ENCODE measurements at places on chromosomes 6 and 20.
A peak's percentile ranks its signal among the peaks of the same experiment; 100 is the strongest.

GRCh38 chr20:23381876-23382275 is 19.9 kb downstream of the GZF1 start:
- no peak for DNase-seq

DNA sequence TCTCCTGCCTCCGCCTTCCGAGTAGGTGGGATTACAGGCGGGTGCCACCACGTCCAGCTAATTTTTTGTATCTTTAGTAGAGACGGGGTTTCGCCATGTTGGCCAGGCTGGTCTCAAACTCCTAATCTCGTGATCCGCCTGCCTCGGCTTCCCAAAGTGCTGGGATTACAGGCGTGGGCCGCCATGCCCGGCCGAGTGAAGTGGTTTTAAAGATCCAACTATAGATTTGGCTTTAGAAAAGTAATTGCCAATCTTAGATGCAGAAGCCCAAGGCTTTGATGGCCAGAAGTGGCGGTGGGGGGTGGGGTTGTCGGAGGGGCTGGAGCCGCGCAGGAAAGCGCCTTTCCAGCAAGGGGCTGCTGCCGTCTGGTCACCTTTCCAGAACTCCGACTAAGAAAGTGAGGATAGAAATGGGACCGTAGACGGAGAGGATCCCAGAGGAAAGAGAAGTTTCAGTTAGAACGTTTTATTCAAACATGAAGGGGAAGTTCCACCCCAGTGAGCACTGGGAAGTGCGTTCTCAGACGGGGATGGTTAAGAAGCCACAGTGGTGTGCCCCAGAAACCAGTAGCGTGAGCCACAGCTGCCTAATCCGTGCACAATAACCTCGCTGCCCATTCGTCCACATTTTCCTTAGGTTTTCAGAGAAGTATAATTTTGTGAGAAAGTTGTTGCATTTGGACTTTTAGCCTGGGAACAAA is 69.7 kb downstream of the DLL1 start:
- no peak for DNase-seq

DNA sequence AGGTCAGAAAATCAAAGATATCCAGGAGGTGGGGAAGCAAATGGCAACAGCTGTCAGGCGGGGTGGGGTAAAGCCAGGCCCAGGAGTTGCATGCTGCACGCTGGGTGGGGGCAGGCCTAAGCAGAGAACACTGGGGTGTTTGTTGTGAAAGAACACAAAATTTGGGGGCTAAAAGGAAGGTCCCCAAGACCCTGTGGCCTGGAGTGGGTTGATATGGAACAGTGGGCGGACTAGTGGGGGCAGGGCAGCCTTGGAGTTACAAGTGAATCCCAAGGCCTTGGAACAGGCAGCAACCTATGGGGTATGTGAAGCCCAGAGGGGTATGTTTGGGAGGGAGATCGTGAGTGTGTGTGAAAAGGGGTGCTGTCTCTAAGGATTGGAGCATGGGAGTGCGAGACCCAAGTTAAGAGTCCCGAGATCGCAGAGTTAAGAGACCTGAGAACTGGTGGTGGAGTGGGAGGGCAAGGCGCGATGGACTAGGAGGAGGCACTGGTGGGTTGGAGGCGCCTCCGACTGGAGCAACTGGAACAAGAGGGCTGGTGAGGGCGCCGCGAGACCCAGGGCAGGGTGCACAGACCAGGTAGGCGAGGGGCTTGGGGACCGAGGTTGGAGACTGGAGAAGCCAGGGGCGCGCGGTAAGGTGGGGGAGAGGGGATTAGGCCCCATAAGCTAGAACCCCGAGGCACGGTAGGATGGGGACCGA is 658 bp downstream of the CUL7 start:
- peak; percentile 10 for DNase-seq

DNA sequence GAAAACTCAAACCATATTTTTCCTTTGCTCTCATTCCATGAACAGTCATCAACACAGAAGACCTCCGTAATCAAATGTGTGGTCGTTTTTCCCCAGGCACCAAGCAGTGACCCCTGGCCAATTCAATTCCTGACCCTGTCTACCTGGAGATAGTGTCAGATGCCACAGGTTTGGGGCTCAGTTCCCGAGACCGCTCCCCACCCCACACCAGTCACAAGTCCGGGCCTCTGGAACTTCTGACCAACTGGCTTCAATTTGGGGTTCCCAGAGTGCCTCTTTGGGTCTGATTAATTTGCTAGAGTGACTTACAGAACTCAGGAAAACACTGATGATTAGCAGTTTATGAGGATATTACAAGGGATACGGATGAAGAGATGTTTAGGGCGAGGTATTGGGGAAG is 6.0 kb downstream of the IGF2R start:
- no peak for DNase-seq

DNA sequence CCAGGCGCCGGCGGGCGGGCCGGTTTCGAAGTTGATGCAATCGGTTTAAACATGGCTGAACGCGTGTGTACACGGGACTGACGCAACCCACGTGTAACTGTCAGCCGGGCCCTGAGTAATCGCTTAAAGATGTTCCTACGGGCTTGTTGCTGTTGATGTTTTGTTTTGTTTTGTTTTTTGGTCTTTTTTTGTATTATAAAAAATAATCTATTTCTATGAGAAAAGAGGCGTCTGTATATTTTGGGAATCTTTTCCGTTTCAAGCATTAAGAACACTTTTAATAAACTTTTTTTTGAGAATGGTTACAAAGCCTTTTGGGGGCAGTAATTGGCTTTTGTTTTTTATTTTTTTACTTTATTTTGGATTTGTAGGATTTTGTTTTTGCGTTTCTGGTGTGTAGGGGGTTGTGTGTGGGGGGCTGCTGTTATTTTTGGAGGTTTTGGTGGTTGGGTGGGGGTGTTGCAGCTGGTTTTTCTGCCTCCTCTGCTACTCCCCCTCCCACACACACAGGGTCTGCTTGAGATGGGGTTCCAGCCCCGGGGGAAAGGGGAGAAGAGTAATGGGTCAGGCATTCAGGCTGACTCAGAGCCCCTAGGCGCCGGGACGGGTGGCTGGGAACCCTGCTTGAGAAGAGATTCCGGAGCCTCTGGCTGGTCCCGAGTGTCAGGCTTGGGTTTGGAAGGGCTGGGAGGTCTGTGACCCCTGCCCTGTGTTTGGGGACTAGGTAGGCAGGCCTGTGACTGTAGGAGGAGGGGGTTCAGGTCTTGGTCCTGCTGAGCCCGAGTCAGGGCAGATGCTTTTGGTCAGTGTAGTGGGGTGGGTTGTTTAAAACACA is 2.0 kb downstream of the CEBPB start:
- DNase-seq, result peak; percentile 75

- DNase-seq, result no peak
Observed at GRCh38 chr20:35595456-35595855, 20.2 kb upstream of the SPAG4 start.

DNA sequence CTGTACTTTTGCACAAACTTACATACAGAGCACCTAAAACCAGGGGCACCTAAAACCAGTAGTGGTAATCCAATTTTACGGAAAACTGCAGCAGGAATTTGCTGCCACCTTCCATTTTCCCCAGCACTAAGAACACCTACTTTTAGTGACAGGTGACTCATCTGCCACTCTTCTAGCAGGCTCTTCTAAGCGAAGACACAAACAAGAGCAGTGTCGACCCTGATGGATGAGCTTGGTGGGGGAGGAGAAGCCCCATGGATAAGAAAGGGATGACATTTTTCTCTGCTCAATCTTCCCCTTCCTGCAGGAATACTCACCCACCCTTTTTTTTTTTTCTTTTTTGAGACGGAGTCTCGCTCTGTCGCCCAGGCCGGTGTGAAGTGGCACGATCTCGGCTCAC is 116.9 kb downstream of the GMPR start:
- no peak for DNase-seq

DNA sequence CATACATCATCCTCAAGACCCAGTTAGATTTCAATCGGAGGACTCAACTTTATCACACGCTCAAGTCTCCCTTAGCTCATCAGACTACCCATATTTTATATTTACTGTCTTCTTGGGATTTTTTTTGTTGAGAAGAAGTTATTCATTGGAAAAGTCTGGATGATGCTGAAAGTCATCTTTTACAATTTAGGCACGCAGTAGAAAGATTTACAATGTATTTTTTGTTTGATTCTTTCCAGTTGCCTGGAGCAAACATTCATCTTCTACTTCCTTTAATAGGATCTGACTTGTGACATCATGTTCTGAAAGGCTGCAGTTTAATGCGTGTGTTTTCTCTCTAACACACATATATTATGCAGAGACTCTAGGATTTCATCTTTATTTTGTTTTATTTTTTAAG is 235.7 kb downstream of the DOK5 start:
- no peak for DNase-seq
